ENCODE measurements at places on chromosomes 6 and 20.
A peak's percentile ranks its signal among the peaks of the same experiment; 100 is the strongest.

DNA sequence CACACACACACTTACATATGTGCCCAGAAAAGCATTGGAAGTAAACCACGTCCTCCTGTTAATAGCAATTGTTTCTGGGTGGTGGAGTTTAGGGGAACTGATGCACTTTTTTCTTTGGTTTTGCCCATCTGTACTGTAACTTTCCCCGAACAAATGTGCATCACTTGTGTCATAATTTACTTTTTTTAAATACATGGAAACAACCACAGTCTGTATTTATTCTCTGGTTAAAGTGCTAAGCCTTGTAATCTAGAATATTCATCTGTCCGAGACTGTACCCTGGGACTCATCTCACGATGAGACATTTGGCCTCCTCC is 61.5 kb upstream of the CD93 start:
- no peak for DNase-seq

DNA sequence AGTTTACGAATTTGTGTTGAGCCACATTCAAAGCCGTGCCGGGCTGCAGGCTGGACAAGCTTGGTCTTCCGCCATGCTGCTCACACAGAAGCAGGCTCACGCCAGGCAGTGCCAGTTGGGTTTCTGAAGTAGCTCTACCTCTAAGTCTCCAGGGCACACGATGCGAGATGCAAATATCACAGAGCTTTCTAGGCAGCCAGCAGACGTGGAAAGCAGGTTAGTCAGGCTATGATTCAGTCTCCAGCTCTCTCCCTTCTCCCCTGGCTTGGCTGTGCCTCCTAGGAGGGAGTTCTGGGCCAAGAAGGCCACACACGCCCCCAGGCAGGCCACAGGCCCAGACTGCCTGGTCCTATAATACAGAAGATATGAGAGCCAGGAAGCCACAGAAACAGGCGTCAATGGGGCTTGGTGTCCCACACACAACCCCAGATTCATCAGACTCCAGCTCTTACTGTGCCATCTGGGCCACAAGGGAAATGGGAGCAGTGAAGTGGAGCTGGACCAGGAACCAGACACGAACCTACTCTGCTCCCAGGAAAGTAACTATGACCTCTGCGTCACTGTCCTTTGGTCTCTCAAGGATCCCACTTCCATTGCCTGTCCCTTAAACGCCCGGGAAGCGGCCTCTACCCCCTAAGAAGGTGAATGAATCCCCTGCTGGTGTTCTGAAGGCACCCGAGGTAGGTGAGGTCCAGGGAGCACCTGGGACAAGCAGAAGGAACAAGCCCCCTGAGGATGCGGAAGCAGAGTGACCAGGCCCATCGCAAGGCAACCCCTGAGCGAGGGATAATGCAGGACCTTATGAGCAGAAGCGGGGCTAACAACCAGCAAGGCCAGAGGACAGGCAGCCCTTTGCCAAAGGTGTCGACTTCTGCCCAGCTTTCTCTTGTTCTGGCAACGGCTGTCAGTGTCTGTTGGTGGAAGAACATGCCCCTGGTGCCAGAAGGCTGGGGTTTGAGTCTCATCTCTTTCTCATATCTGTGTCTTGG is 61.2 kb downstream of the GFOD1 start:
- DNase-seq, result peak; percentile 80

- DNase-seq, result no peak
Observed at GRCh38 chr6:77876300-77876699, 223.5 kb downstream of the MEI4 start.

DNA sequence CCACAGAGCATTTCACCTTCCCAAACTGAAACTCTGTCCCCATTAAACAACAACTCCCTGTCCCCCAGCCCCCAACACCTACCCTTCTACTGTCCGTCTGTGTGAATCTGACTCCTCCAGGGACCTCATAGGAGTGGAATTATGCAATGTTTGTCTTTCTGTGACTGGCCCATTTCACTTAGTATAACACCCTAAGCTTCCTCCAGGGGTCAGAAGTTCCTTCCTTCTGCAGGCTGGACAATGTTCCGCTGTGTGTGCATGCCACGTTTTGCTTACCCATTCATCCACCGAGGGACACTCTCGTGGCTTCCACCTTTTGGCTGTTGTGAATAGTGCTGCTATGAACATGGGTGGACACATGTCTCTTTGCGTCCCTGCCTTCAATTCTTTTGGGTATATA is 37.6 kb upstream of the MPC1 start:
- no peak for DNase-seq

DNA sequence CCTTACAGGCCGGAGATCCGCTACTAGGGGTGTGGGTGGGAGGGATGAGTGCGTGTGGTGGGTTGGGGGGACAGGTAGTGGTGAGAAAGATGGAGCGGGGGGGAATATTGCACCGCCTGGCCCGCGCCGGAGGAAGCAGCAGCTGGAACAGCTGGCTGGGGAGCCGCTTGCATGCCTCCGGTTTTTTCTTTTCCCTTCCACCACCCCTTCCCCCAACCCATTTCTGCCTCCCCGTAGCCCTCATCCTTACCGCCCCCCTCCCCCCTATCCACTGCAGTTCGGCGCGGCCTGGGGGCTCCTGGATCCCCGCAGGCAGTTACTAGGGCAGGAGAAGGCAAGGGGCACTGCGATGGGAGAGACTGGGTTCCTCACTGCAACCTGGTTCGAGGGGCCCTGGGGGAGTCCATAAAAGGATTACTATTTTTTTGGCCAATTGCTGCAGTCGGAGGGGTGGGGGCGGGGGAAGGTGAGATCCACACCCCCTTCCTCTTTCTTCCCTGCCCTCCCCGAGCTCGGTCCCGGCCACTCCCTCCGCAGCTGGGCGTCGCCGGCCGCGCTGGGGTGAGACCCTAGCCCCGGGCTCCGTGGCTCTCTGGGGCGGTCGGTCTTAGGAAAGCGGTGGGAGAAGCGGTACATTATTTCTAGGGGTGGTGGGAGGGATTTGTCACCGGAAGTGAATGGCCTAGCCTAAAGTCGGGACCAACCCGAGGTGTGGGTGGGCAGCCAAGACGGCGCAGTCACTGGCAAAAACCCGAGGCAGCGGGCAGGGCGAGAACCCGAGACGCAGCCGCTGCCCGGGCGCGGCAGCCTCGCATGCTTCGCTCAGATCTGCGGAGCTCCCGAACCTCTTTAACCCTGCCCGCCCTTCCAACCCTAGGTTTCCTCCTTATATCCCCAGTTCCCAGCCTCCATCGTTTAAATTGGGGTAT is 824 bp upstream of the TBCC start:
- peak; percentile 96 for DNase-seq

GRCh38 chr20:17343656-17344452 is 117.0 kb downstream of the PCSK2 start:
- no peak for DNase-seq

DNA sequence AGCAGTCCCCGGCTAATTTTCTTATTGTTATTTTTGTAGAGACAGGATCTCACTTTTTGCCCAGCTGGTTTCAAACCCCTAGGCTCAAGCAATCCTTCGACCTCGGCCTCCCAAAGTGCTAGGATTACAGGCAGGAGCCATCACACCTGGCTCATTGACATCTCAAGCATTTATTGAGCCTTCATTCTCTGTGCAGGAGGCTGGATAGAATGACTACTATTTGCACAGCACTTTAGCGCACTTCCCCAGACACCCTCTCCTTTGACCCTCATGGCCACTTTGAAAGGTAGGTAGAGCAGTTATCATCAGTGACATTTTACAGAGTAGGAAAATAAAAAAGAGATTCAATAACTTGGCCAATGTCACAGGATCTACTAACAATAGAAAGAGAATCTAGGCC is 124.0 kb upstream of the STXBP5 start:
- no peak for DNase-seq

DNA sequence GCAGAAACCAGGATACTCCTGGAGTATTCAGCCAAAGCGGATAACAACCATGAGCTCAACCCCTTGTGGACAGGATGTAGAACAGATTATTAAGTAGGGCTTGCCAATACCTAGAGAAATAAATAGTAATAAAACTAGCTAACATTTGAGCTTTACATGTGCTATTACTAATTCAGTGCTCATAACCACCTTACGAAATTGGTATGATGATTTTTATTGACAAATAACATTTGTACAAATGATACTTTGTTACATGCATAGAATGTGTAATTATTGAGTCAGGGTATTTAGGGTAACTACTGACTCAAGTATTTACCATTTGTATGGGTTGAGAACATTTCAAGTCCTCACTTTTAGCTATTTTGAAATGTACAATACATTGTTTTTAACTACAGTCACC is 287.9 kb downstream of the CDC5L start:
- DNase-seq, result no peak

DNA sequence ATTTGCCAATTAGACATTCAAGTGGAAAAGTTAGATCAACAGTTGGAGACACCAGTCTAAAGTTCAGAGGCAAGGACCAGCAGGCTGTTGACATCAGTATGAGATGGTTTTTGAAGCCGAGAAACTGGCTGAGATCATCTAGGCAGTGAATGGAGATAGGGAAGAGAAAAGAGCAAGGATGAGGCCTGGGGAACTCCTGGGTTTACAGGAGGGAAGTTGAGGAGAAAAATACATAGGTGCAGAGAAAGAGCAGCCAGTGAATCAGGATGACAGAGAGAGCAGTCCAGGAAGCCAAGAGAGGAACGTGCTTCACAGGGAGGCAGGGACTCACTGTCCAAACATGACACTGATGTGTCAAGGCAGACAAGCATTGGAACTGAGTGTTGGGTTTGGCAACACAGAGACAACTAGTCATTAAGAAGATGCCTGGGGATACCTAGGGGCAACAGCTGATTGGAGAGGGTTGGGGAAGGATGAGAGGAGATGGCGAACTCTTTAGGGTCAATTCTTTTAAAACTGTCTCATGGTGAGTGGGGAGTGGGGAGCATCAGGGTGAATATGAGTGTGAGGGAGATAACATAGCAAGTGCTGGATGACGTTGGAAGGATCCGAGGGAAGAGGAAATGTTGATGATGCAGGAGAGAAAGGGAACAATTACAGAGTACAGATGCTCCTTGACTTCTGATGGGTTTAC is 13.2 kb upstream of the SALL4 start:
- DNase-seq, result no peak

GRCh38 chr20:11394145-11394833 is 523.4 kb upstream of the BTBD3 start:
- DNase-seq, result peak; percentile 20
